ENCODE measurements at places on chromosomes 16 and 17.

DNA sequence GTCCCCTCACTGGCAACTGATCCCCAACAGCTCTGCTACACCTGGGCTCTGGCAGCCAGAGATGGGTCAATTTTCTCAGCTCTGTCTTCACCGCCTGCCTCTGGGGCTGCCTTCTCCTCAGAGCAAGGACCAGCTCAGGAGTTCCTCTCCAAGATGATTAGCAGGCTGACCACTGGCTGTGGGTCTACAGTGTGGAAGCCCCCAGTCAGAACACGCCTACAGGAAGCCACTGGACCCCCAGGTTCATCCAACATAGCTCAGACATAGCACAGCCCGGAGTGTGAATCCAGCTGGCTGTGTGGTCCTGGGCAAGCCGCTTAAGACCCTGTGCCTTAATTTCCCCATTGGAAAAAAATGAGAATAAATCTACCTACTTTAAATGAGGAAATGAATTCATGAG is 4.9 kb downstream of the DOK4 start:
- no peak for DNase-seq

DNA sequence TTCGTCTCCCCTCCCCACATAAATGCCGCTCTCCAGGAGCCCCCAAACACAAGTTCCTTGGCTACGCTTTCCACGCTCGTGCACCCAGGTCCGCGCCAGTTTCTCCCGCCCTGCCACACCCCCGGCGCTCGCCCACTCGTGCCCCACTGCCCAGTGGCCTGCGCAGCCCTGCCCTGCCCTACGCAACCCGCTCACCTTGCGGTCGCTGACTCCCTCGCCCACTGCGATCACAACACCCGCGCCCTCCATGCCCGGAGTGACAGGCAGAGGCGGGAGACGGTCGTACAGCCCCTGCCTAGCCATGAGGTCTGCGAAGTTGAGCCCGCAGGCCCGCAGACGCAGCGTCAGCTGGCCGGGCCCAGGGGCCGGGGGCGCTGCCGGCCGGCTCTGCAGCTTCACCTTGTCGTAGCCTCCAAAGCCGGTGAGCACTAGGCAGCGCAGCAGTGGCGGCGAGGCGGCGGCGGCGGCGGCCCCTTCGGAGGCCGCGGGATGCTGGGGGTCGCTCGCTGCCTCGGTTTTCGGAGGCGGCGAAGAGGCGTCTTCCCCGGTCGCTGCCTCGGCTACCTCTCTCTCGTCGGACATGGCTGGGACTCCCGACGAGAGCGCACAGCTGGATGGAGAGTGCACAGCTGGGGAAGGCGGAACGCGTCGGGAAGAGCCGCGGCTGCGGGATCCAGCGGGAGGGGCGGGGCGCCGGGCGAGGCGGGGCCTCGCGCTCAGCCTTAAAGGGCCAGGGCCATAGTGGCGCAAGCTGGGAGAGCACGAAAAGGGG is at the start of gene VAT1:
TSS of gene VAT1 (minus strand) at position 645 of the 772 bp plus-strand sequence. CDS start at position 582, 63 bp downstream.
- peak; percentile 40 for DNase-seq

DNA sequence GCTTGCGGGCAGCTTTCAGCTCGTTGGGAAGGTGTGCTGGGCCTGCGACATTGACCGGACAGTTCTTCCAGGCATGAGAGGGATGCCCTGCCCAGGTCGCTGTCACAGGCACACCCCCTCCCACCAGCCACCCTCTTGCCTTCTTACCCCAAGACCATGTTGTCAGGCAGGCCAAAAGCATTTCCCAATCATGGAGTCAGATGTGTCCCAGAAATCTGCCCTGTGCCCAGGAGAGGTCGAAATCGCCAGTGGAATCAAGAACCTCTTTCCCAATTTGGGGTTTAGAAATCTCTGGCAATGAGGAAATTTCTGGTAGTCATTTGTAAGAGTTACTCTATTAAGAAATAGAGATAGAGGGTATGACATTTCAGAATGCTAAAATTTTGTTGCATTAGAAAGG is 177.1 kb downstream of the RAB11FIP4 start:
- DNase-seq = no peak

DNA sequence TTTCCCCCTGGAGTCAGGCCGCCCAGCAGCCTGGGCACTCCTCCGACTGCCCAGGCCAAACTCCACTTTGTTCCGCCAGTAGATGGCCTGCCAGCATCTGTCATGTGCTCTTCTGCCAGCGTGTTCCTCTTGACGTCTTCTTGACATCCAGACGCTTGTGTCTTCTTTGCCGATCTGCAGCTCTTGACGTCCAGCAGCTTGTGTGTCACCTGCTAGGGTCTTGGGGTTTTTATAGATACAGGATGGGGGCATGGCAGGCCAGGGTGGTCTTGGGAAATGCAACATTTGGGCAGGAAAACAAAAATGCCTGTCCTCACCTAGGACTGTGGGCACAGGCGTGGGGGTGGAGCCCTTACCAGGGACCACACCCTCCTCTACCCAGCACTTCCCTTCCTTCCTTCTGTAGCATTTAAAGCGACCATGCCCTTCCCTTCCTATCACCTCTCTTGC is 88.7 kb downstream of the BMERB1 start:
- DNase-seq = no peak

DNA sequence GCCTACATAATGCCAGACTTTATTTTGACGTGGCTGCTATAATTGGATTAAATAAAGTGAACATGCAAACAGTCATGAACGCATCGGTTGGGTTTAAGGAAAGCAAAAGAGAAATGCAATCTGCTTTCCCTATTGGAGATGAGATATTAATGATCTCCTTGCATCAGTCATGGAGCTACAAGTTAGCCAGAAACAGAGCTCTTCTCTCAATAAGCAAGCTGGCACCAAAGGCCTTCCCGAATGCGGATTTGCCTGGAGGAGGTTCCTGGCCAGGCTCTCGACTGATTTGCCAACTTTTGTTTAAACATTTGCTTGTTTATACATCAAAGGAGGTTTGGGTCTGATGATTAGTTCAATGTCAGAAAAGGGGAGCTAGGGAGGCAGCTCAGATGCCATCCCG is 318.4 kb downstream of the XYLT1 start:
- no peak for DNase-seq

- DNase-seq = no peak
These were observed 10.4 kb downstream of the KPNB1 start for GRCh38 chr17:47660064-47660492.

GRCh38 chr17:45355087-45355486 is 38.3 kb upstream of the MAP3K14 start:
- DNase-seq = no peak

- no peak for DNase-seq
These were observed 1.2 kb downstream of the CDT1 start for GRCh38 chr16:88804552-88805339.

DNA sequence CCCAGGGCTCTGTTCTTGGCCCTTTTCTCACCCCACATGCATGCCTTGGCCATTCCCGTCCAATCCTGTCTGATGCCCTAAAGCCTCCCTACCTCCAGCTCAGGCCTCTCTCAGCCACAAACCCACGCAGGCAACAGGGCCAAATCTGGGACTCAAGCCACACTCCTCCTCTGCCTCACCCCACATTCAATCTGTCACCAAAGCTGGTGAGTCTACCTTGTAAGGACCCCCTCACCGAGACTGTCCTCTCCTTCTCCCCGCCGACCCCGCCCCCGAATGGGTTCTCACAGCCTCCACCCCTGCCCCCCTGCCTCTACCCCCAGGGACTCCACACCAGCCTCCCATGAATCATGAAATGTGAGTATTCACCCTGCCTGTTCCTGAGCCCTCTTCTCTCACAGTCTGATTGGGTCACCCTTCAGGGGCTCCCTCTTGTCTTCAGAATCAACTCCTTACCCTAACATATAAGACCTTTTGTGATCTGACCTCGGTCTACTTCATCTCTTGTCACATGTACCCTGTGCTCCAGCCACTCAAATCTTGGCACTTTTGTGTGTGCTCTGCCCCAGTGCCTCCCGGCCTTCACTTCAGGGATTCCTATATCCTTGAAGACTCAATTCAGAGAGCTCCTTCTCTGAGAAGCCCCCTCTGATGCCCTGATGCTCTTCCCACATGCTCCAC is 10.7 kb downstream of the EPOP start:
- DNase-seq = no peak

GRCh38 chr17:65545705-65546523 is 15.5 kb downstream of the AXIN2 start:
- DNase-seq = no peak

DNA sequence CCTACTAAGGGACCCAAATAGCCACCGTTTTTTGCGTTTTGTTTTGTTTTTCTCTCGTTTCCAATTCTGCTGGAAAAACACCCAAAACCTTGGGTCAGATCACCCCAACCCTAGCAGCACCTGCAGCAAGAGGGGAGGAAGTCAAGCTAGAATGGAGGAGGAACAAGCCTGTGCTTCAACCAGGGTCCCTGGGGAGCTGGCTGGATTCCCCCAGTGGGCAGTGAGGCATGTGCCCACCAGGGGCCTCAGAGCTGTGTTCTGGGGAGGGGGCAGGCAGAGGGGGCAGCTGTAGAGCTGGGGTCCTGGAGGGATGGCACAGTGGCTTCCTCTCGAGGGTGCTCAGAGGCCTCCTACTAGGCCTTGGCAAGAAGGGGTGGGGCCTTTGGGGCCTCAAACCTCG is 6.5 kb downstream of the CD79B start:
- no peak for DNase-seq

DNA sequence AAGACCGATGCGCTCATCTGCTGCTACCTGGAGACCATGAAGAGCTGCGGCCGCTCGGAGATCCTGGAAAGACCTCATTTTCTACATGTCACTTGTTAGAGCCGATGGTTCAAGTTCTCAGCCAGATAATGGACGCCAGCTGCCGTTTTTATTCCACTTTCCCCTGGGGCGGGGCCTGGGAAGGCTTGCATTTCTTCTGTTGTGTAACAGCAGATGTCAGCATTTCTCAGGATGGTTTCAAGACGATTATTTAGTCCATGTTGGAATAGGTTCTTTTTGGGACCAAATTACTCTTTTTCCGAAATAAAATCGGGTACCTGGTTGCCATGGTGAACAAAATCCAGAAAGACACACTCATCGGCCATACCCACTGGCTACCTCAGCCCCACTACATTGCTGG is 1418.3 kb downstream of the CDH11 start:
- no peak for DNase-seq

DNA sequence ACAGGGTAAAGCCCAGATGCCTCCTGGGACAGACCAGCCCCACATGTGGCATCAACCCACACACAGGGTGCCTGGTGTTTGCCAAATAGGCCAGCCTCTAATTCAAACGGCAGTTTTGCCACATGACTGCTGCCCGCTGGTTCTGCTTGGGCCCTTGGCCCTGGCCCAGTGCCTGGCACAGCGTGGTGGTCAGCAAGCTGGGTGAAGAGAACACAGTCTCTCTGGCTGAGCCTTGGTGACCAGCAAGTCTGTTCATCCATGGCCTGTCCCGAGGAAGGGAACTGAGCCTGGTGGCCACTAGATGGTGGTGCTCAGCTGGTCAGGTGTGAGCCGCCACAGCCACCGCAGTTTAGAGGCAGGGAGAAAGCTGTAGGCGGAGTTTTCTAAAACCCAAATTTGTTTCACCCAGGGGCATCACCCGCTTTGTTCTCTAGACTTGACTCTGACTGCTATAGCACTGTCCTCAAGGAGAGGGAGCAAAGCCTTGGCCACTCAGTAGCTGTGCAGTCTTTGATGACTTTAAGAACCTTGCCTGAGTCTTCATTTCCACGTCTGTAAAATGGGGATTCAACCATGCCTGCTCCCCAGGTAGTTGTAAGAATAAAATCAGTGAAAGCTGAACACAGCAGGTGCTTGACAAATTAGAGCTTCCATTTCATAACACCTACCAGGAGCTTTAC is 4.7 kb upstream of the GFAP start:
- peak; percentile 76 for DNase-seq

GRCh38 chr16:55821210-55821609 is 11.7 kb downstream of the CES1 start:
- DNase-seq = no peak

DNA sequence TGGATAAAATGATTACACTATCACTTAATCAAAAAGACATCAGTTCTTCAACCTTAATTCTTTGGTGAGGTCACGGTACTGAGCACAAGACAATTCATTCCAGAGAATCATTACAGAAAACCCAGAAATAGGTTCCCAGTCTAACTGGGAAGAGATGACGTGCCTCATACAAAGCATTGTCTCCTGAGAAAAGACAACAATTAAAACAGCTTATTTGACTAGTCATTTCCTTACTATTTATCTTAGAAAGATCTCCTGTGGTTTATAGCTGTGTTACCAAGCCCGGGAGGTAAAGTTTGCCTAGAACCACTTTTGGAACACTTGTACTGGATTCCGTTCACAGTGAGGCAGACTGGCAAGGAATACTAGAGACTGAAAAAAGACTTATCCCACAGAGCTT is 5.1 kb downstream of the PHF12 start:
- DNase-seq = no peak

- DNase-seq = no peak
These were observed 248.9 kb downstream of the SLC39A11 start for GRCh38 chr17:72843591-72843990.

GRCh38 chr16:83960521-83961249 is 7.4 kb upstream of the NECAB2 start:
- no peak for DNase-seq

- no peak for DNase-seq
These were observed 197.7 kb upstream of the NOG start for GRCh38 chr17:56395787-56396186.

- DNase-seq = no peak
These were observed 250.6 kb downstream of the UTP18 start for GRCh38 chr17:51510940-51511339.

DNA sequence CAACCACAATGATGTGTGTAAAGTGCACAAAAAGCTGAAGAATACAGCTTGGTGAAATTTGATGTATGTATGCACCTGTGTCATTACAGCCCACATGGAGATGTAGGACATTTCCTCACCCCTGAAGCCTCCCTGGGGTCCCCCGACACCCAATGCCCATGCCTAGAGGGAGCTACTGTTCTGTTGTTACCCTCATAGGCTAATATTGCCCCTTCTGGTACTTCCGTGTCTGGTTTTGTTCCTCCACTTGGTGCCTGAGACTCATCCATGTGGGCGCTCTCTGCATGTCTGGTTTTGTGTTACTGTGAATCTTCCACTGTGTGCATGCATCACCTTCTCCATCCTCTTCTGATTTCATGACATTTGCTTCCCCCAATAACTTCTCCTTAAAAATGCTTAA is 18.6 kb downstream of the TNFRSF13B start:
- no peak for DNase-seq

GRCh38 chr17:78381601-78382232 is 3.3 kb downstream of the PGS1 start:
- peak; percentile 34 for DNase-seq

GRCh38 chr17:54680410-54680809 is 220.2 kb upstream of the TOM1L1 start:
- DNase-seq = no peak

DNA sequence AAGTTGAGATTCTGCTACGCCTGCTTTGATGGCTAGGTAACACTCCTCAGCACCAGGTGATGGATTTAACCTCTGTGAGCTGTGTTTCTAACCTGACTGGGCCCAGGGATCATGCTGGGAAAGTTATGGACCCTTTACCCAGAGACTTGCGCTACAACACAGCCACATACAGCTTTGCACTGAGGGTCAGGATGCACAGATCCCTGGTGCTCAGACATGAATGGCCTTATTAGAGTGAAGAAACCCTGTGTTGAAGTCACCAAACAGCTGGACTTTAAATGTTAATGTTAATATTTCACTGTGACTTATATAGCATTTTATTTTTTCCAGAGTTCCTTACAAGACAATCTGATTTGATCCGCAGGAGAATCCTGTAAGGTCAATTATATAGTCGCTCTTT is 114.3 kb downstream of the MSI2 start:
- no peak for DNase-seq

All from CD4-positive, alpha-beta T cell (primary cell).